ENCODE measurements at places on chromosomes 1 and 21.
A peak's percentile ranks its signal among the peaks of the same experiment; 100 is the strongest.

GRCh38 chr1:215256936-215257679 lies 174.6 kb downstream of the KCNK2 start:
- no peak for DNase-seq

DNA sequence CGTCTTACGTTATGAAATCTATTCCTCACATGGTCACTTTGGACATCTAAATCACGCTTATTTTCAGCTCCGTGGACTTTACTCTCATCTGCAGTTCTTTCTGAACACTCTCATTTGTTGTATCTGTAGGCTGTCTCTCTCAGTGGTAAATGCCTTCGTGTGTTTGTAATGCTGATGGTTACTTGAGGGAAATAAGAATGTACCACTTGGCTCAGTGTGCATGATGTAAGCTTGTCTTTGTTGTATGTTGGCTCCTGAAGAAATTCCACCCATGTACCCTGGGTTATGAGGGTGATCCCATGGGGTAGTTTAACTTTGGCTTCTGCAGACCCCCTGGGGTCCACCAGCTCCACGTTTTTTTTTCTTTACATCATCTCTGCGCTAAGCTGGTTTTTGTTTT lies 378.4 kb downstream of the SETD4 start:
- DNase-seq = no peak

DNA sequence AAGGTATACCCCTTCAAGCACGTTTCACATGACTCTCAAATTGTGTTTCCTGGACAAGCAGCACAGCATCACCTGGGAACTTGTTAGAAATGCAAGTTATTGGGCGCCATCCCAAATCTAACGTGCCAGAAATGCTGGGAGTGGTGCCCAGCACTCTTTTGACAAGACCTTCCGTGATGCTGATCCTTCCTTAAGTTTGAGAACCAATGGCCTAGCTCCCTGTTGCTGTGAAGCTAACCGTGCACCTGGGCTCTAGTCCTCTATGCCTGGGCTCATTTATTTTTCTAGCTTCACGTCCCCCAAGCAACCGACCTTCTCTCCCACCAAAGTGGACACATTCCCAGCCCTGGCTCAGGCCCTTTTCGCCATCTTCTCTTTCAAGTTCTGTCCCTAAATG lies 4.3 kb downstream of the BEST4 start:
- DNase-seq = no peak

DNA sequence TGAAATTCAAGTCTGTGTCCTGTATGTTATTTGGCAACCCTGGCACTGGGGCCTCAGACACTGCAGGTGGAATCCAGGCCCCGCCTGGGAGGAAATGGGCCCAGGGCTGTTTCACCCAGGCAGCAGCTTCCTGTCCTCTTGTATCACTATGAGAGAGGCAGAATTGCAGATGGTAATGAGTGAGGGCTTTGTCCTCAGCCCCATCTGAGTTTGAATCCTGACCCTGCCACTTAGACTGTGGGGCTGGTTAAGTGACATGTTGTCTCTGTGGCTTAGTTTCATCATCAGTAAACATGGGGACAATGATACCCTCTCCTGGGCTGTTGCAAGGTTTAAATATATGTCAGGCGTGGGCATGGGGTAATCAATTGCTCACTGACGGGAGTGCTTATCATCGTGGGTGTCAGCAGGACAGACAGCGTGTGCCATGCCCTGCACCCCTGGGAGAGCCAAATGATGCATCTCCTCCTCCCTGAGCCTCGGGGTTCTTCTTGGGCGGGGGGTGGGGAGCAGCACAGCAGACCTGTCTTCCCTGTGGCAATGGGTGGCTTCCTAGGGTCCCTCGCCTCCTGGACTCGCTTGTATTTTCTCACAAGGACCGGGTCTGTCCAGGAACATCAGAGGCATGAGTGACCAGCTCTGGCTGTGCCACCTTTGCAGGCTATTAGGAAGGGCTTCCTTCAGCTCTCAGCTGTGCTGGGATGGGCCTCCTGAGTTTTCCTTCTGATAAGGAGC lies 42.1 kb downstream of the ARHGEF10L start:
- DNase-seq = no peak

DNA sequence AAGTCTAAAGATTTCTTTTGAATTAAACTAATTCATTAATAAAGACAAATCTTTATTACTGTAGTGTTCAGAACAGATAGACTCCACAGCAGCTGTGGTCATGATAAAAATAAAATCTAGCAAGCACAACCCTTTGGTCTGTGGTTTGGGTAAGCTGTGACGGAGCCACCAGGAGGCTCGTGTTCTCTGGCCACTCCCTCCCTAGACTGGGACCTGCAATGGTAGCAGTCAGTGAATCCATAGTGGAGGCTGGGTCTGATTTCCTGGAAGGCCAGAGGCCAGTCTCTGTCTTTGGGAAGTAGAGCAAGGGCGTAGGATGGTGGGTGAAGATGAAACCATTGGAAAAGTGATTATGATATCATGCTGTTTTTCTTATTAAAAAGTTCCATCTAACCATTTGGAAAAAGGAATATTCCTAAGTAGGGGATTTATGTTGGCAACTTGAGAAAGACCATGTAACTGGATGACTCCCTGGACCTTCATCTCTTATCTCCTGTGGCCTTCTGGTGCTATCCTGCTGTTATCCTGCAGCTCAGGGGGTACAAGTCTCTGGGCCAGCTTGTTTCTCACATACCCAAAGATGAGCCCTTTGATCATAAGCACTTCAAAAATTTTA lies 39.0 kb downstream of the TENT5C start:
- no peak for DNase-seq

DNA sequence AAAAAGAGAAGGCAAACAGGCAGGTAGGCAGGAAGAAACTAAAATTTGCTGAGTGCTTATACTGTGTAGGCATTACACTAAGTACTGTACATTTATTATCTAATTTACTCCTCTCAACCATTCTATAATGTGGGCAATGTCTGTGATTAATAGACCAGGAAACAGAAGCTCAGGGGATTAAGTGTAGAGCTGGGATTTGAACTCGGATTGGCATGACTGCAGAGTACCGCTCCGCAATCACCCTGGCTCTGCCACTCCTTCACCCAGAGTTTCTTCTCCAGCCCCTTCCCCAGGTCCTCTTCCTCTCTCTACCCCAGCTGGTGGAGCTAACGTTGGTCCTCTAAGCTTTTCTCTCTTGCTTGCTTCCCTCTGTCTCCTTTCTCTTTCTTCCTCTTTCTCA lies 11.5 kb upstream of the S100A2 start:
- DNase-seq = no peak

- no peak for DNase-seq
Observed at GRCh38 chr1:39167632-39168209, 36.8 kb upstream of the MACF1 start.

- DNase-seq = no peak
Observed at GRCh38 chr21:45769294-45769693, 125.8 kb downstream of the PCBP3 start.

DNA sequence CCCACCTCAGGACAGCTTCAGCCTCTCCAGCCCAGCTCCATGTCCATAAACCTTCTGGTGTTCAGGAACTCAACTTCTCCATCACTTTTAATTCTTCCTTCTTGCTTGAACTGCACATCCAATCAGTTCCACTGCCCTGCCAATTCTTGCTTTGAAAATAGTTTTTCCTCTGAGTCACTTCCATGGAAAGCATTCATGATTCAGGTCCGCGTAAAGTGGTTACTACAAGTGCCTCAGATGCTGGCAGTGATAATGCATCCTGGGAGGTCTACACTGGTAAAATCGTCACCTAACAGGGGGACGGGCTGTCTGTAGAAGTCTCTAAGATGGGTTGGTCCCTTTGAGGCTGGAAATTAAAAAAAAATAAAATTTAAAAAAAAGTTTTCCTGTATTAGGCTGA lies 25.9 kb upstream of the RCAN1 start:
- DNase-seq = no peak

GRCh38 chr1:5514527-5515183 lies 477.6 kb downstream of the NPHP4 start:
- DNase-seq = peak; percentile 91

DNA sequence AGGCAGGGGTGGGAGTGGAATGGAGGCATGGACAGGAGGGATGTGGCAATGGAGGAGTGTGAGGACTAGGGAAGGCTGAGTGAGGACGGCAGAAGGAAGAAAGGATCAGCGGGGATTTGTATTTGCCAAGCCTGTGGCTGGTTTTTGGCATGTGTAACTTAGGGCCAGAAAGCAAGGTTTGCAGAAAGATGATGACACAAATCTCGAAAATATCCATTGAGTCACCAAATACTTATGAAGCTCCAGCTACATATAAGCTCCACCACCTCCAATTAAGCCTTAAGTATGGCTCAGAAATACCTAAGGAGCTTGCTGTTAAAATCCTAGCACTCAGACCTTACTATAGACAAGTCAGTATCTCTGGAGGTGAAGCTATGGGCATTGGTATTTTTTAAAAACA lies 90.1 kb downstream of the OMA1 start:
- DNase-seq = no peak

DNA sequence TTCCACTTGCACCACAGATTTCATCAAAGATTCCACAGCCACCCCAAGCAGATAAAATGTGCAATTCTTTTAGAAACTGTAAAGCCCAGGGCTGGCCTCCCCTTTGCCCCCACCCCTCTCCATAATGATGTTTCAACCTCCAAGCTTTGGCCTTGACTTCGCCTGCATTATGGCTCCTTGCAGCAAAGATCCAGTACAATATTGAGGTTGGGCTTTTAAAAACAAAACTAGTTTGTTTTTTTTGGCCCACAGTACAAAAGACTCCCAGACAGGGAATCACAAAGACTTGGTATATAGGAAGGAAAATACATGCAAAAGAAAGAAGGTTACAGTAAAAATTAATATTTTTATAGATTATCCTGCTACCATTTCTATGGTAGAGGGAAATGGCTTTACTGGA lies 356.5 kb upstream of the PTBP2 start:
- DNase-seq = no peak

GRCh38 chr1:66867501-66867900 lies 57.2 kb downstream of the DNAI4 start:
- no peak for DNase-seq

DNA sequence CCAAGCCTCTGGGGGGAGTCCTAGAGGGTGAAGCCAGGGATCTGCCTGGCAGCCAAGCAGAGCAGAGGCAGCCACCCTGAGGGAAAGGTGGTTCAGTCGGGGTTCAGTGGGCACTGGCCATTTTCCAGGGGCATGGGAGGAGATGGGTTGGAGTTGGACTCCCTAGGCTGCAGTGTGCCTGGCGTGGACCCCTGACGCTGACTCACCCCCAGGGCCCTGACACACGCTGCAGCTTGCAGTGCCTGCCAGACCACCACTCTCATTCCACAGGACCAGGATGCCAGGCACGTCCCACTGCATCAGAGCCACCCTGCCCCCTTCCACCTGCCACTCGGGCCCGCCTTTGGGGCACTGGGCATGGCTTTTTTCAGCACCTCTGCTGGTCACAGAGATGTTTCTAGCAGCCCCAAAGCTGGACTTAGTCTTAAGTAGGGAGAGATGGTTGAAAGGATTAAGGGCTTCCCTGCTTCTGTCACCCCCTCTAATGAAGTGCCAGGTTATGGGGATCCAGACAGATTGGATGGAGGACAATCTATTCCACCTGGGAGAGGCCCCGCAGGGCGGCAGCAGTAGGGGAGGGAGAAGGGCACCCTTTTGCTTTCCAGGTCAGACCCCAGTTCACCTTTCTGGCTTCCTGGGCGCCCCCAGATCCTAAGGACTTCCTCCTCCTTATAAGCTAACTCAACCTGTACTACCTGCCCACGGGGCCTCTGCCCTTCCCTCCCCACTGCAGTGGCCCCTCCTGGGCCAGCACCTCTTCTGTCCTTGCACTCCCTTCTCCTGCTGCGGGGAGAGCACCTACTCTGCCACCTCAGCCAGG lies 1.6 kb downstream of the SYT2 start:
- no peak for DNase-seq

- DNase-seq = no peak
Observed at GRCh38 chr1:11806307-11806936, 431 bp downstream of the CLCN6 start.

DNA sequence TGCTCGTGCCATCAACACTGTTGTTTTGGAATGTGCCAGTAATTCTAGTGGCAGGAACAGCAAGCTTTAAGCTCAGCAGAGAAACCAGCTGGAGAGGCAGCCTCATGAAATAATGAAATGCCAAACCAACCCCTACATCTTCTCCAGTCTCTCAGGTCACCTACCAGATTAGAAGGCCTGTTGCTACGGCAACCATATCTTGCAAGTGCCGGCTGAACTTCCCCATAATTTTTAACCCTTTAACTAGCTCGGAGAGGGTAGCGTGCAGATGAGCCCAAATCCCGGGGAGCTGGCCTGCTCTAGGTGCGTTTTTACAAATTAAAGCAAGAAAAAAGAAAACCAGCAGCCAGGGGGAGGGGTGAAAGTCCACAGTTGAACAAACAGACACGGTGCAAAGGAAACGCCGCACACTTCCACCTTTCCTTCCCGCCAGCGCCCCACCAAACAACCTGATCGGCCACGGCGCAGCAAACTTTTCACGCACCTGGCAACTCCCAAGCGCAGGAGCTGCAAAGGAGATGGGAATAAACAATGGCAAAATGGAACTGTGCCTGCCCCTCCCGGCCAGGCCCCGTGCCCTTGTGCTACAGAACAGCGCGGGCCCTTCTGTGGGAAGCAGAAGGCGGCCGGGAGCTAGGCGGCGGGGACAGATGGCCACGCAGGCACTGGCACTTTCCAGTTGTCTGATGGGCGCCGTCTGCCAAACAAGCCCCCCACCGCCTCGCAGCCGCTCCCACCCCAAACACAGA lies 50.1 kb downstream of the SSBP3 start:
- DNase-seq = no peak

- DNase-seq = no peak
Observed at GRCh38 chr1:156284757-156285156, 632 bp downstream of the TMEM79 start.

- no peak for DNase-seq
Observed at GRCh38 chr1:82598812-82599211, 798.1 kb downstream of the ADGRL2 start.

- DNase-seq = no peak
Observed at GRCh38 chr1:24427545-24427862, 11.9 kb downstream of the NIPAL3 start.

DNA sequence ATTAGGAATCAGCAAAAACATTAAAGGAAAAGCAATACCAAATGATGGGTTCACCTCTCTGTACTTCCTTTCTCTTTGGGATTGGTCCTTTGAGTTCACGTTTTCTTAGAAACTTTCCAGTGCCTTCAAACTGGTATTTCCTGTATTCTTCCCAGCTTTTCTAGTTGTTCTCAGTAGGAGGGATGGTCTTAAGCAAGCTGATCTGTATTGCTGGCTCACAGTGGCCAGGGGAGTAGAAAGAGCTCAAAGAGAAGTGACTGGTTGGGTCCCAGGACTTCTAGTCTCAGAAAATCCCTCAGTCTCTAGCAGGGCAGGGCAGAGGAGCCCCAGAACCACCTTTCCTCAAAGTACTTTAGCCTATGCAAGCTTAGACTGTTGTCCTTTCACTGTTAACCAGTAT lies 10.1 kb upstream of the USP24 start:
- DNase-seq = no peak

Measured in nephron progenitor cell (in vitro differentiated cells).